ENCODE measurements at places on chromosomes 3 and 15.

- no peak for DNase-seq
Observed at GRCh38 chr3:103693831-103694230, 1259.0 kb downstream of the ZPLD1 start.

- no peak for DNase-seq
Observed at GRCh38 chr15:48800245-48800644, 10.6 kb downstream of the CEP152 start.

DNA sequence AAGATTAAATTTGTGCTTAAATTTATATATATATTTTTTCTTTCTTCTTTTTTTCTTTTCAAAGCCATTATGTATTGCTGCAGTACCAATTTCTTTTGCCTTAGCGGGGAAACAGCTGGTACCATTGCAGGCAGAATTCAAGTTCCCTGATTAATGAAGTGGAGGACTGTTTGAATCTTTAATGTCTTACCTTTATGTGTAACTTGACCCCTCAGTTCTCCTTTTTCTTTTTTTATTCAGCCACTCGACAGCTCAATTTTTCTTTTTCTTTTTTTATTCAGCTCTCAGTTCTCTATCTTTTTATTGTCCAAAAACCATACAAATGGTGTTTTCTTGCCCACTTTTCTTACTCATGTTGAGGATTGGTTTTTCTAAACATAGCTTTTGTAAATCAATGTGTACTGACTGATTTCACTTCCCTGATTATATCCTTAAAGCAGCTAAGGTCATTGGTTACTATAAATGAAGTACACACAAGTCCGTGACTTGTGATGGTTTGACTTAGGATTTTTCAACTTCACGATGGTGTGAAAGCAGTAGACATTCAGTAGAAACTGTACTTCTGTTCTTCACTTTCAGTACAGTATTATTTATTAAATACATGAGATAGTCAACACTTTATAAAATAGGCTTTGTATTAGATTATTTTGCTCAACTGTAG, 22.8 kb downstream of the ATP2C1 start:
- DNase-seq = no peak

DNA sequence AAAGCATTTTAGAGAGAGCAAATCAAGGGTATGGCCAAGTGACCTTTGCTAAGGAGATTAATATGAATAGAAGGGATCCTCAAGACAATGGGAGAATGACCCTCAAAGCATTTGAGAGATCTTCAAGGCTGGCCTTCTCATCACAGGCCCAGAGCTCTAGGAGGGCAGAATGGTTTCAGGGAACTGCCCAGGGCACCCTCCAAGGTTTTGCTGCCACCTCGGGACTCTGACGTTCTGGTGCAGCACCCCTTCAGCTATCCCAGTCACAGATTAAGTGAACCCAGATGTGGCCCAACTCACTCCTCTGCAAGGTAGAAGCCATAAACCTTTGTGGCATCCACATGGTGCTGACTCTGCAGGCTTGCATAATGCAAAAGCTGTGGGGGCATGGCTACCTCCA, 209.3 kb downstream of the TLE3 start:
- no peak for DNase-seq

DNA sequence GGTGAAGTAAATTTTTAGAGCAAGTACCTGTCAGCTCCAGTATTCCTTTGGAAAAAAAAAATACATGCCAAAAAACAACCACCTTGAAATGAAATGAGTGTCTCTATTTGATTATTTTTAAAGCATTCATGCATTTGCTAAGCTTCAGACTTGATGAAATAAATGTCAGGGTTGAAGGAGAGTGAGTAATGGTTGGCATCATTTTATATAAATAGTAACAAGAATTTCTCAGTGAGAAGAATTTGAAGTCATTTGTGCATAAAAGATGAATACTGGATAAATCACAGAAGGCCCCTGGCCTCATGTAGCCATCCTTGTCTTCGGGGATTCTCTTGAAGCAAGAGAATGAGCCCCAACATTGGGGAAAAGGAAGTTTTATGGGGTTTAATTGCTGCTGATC, 318.4 kb downstream of the LPP start:
- DNase-seq = peak; percentile 21

DNA sequence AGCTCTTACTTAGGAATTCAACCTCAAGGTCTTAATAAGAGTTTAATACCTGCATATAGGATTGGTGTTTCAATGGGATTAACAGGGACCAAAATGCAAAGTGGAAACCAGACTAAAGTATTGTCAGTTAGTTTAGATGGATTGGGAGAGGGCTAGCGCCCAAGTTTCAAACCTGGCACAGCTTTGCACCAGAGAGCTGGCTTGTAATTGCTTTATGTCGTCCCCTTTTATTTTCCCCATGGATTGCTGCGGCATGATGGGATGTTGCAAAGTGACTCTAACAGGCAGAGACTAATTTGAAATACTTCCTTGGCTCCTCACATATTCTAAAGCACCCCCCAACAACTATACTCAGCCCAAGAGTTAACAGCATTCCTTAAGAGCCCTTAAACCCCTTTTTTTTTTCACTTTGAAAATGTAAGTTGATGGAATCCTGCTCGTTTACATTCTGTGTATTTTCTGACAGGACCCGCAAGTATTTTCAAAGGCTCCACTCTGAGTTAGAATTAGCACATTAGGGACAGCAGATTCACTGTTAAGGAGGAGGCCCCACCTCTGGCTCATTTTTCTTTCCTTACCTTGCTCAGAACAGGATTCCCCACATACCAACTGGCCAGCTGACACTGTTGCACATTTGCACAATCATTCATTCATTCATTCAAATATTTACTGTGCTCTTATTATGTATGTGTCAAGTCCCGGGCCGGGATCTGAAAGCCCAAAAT, 214.2 kb downstream of the ERC2 start:
- DNase-seq = no peak

GRCh38 chr15:31013863-31014607, 22.6 kb upstream of the MTMR10 start:
- no peak for DNase-seq

- no peak for DNase-seq
Observed at GRCh38 chr3:128307029-128307633, 153.8 kb downstream of the EEFSEC start.

GRCh38 chr3:150447084-150447483, 39.0 kb downstream of the TSC22D2 start:
- DNase-seq = no peak

- DNase-seq = peak; percentile 72
Observed at GRCh38 chr3:45092132-45093031, 53.8 kb downstream of the CDCP1 start.

- DNase-seq = no peak
Observed at GRCh38 chr15:71055461-71055860, 59.8 kb upstream of the THSD4 start.

GRCh38 chr3:143311096-143311495, 191.5 kb downstream of the CHST2 start:
- no peak for DNase-seq

DNA sequence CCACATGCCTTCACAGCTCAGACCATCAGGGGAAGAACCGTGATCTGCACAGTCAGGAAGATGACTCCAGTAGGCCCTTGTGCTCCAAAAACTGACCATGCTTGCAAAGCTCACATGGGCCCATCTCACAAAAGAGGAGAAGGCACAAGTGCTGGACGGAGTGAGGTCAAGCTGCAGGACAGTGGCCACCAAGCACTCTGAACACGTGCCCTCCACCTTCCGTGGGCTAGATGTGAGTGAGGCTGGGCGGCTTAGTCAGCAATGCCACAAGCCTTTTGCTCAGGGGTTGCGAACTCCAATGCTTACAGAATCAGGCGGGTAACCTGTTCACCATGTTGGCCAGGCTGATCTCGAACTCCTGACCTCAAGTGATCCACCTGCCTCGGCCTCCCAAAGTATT, 70.9 kb downstream of the SCN5A start:
- no peak for DNase-seq

DNA sequence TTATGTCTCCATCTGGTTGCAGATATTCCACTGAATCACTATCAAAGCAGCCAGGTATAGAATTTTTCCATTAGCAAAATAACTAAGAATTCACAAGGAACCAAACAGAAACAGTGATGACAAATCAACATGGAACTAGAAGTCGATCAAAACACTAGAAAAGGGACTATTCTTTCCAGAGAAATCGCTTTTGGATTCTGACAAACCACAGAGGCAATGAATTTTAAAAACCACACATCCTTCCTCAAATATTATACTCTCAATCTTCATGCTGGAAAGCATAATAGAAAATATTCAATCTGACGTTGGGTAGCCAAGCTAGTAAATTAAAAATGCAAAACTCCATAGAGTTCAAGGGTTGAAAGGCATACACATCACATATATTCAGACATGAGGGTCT, 93.2 kb upstream of the PPIB start:
- DNase-seq = no peak

GRCh38 chr3:47133641-47134040, 30.3 kb downstream of the SETD2 start:
- no peak for DNase-seq

DNA sequence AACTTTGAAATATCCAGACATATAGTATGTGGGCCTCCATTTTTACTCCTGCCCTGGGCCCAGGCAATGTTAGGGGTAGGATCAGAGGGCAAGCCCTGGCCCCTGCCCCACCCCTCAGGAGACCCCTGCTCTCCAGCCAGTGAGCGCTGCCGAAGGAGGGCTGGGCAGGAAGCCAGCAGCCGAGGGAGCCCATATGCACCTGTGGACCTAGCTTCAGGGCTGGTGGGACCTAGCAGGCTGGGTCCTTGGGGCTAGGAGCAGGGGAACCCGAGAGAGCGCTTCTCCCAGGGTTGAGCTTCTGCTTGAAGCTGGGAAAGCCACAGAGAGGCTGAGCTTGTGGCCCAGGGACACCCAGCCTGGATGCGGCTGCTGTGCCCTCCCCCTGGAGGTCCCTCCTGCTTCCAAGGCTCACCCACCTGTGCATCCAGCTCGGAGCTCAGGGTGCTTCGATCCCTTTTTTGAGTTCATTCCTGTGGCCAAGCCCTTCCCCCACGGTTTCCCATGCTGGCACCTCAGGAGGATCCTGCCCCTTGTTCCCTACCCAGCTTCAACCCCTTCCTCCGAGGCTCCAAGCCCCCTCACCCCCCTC, 21.0 kb upstream of the CYP11A1 start:
- no peak for DNase-seq

DNA sequence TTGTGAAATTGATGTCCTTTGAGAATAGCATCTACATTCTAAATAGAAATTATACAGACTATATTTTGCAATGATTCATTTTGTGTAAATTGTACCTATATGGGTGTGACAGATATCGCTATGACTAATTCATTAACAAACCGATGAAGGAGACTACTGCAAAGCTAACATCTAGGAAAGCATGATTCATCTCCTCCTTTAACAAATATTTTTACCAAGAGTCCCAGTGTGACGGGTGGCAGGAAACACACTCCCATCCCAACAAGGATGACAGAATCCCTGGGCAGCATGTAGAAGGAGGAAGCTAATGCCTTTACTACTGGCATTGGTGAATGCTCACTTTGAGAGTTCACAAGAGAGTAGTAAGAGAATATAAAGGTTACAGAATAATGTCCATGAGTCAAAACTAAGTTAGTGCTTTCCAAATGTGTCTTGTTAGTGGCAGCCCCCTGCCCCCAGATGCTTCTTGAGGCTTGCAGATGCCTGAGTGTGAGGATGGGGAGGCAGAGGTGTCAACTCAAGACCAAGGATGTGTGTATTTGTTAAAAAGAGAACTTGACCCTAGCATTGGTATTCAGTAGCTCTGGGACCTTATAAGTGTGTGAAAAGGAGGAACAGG, 180.6 kb downstream of the FMN1 start:
- peak; percentile 63 for DNase-seq

- DNase-seq = no peak
Observed at GRCh38 chr15:55237219-55238130, 40.7 kb upstream of the RSL24D1 start.

DNA sequence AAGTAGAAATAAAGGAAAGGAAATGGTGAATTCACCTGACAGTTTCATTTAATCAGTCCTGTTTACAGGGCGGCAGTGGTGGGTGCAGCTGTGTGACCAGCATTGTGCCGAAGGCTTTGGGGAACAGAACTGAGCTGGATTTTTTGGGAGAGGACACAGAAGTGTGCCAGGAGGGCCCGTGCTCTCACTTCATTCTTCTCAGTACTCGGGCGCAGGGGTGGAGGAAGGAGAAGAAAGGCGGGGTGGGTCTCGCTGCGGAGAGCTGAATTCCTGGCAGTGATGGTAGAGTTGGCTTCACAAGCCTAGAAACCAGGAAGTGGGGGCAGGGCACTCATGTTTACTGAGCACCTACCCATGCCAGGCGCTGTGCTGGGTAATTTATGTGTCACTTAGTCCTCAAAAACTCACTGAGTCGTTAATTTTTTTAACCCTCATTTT, 64.6 kb downstream of the CRTC3 start:
- DNase-seq = no peak

- DNase-seq = no peak
Observed at GRCh38 chr3:81521855-81522254, 239.6 kb downstream of the GBE1 start.

GRCh38 chr3:168467115-168467714, 371.5 kb upstream of the GOLIM4 start:
- DNase-seq = no peak

DNA sequence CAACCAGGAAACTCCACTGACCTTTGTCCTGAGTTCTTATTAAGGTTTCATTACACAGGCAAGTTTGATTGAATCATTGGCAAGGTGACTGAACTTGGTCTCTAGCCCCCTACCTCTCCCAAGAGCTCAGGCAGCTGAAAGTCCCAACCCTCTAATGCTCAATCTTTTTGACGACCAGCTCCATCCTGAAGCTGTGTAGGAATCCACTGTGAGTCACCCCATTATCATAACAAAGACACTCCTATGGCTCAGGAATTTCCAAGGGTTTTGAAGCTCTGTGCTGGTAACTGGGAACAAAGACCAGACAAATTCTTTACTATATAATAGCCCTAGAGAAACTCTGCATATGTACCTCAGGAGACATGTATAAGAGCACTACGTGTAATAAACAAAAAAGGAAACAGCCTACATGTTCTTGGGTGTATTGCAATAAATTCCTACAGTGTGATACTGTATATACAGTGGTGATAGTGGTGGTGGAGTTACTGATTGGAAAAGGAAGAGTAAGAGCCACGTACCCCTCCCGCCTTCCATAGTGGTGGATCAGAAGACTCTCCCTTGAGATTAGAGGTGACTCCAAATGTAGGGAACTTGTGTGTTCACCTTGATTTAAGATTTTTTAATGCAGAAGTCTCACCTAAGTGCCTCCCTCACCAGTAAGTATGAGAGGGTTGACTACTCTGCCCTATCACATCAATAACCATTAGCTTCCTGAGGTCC, 116.6 kb downstream of the ST8SIA2 start:
- no peak for DNase-seq

DNA sequence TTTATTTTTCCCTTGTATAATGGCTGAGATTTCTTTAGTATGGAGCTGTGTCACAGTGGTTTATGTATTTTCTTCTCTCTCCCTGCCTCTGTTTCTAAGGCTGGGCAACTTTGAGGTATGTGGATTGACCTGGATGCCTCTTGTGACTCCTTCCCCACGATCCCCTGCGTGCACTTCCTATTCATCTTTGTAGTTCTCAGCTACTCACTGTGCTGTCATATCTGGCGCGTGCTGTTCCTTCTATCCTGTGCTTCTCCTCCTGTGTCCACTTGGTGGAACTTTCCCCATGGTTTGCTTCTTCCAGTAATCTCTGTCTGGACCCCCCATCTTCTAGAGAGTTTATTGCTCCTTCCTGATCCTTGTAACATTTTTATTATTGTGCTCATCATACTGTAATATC, 97.3 kb downstream of the AKAP13 start:
- peak; percentile 9 for DNase-seq

- no peak for DNase-seq
Observed at GRCh38 chr15:39267685-39268084, 313.2 kb upstream of the THBS1 start.

GRCh38 chr15:85298366-85298765, 82.0 kb upstream of the AKAP13 start:
- no peak for DNase-seq

GRCh38 chr3:20103731-20104130, 63.5 kb downstream of the KAT2B start:
- no peak for DNase-seq

Measured in hepatic stellate cell (primary cell).